Endothelial cell of umbilical vein (primary cell): ENCODE measurements at places on chromosomes 4 and X. TPM values are rescaled to one million over a fixed set of nuclear protein-coding genes. Genes with fewer than 3 reads are reported as not detected.

Gene ARL13A
- total RNA-seq: not detected in 2 replicates

Gene TSPAN7
- total RNA-seq: 4.2 and 5.2 TPM in 2 replicates

Gene SHROOM3
- total RNA-seq: 6.7 and 14.9 TPM in 2 replicates

Gene FGFR3
- total RNA-seq: 1.2 TPM in 2 replicates

Gene PUDP
- 22.5 and 24.5 TPM in 2 replicates for total RNA-seq

Gene LRIT3
- total RNA-seq: 0.13 and 0.16 TPM in 2 replicates

Gene TMSB15C
- total RNA-seq: 6.9 and 7.0 TPM in 2 replicates

Gene H2AZ1
- 682 and 704 TPM in 2 replicates for total RNA-seq

Gene HTN1
- total RNA-seq: not detected in 2 replicates

Gene SPP1
- not detected in 2 replicates for total RNA-seq

Gene ZMAT1
- total RNA-seq: 3.7 and 4.3 TPM in 2 replicates

Gene HTR2C
- total RNA-seq: not detected in 2 replicates

Gene S100G
- total RNA-seq: not detected in 2 replicates

Gene FAM47A
- not detected in 2 replicates for total RNA-seq

Gene LCORL
- total RNA-seq: 17.9 and 23.9 TPM in 2 replicates

Gene RAB9B
- total RNA-seq: 0.23 and 0.55 TPM in 2 replicates

Gene DLG3
- total RNA-seq: 2.4 and 3.2 TPM in 2 replicates

Gene RBM10
- 49.6 and 51.5 TPM in 2 replicates for total RNA-seq

Gene IQSEC2
- total RNA-seq: 9.4 and 9.9 TPM in 2 replicates

Gene SPANXA1
- not detected in 2 replicates for total RNA-seq

Gene VSIG4
- not detected in 2 replicates for total RNA-seq

Gene ARHGAP4
- total RNA-seq: 31.9 and 33.3 TPM in 2 replicates

Gene CCNB3
- 0.32 and 0.77 TPM in 2 replicates for total RNA-seq

Gene MAP7D2
- 0.15 and 0.18 TPM in 2 replicates for total RNA-seq

Gene TKTL2
- total RNA-seq: not detected in 2 replicates

Gene GLA
- 36.8 and 39.4 TPM in 2 replicates for total RNA-seq

Gene CCDC149
- total RNA-seq: 11.3 and 12.5 TPM in 2 replicates

Gene APLN
- 465 and 466 TPM in 2 replicates for total RNA-seq

Gene SSX4
- total RNA-seq: not detected in 2 replicates

Gene TBC1D14
- 23.3 and 24.8 TPM in 2 replicates for total RNA-seq

Gene RAB33A
- total RNA-seq: 0.91 and 1.4 TPM in 2 replicates

Gene SEPSECS
- total RNA-seq: 5.8 and 8.3 TPM in 2 replicates

Gene OCIAD1
- 99.9 and 101 TPM in 2 replicates for total RNA-seq

Gene GPC4
- 0.20 TPM in 1 of 2 replicates, not detected in the other for total RNA-seq

Gene PPEF2
- total RNA-seq: not detected in 2 replicates

Gene F11
- not detected in 2 replicates for total RNA-seq

Gene TCEAL7
- 8.2 and 10.5 TPM in 2 replicates for total RNA-seq

Gene POU4F2
- total RNA-seq: not detected in 2 replicates

Gene CRMP1
- not detected in 2 replicates for total RNA-seq

Gene PLP1
- not detected in 2 replicates for total RNA-seq

Gene NEUROG2
- total RNA-seq: not detected in 2 replicates

Gene ASB5
- total RNA-seq: not detected in 2 replicates

Gene SERPINA7
- total RNA-seq: not detected in 2 replicates

Gene GLOD5
- total RNA-seq: not detected in 2 replicates

Gene ARAP2
- total RNA-seq: 0.16 TPM in 1 of 2 replicates, not detected in the other
